NCI-H2029 treated with DMSO at 0.1 percent for 48 hours (cell line): ENCODE measurements at places on chromosomes 16 and 17.
A peak's percentile ranks its signal among the peaks of the same experiment; 100 is the strongest.

DNA sequence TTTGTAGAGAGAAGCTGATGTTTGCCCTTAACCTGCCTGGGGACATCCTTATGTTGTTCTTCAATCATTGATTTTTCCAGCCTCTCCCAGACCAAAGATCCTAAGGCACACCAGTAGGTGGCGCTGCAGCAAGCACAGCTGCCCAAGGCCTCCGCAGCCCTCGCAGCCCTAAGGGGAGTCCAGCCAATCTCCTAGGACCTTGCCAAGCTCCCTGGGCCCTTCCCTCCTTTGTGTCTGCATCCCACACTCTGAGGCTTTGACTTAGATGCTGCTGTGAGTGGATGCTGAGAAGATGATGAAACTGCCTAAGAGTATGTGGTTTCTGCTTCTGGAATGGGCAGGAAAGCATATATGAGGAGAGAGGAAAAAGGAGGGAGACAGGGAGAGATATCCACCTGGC is 47.1 kb downstream of the SPACA3 start:
- peak; percentile 37 for DNase-seq

DNA sequence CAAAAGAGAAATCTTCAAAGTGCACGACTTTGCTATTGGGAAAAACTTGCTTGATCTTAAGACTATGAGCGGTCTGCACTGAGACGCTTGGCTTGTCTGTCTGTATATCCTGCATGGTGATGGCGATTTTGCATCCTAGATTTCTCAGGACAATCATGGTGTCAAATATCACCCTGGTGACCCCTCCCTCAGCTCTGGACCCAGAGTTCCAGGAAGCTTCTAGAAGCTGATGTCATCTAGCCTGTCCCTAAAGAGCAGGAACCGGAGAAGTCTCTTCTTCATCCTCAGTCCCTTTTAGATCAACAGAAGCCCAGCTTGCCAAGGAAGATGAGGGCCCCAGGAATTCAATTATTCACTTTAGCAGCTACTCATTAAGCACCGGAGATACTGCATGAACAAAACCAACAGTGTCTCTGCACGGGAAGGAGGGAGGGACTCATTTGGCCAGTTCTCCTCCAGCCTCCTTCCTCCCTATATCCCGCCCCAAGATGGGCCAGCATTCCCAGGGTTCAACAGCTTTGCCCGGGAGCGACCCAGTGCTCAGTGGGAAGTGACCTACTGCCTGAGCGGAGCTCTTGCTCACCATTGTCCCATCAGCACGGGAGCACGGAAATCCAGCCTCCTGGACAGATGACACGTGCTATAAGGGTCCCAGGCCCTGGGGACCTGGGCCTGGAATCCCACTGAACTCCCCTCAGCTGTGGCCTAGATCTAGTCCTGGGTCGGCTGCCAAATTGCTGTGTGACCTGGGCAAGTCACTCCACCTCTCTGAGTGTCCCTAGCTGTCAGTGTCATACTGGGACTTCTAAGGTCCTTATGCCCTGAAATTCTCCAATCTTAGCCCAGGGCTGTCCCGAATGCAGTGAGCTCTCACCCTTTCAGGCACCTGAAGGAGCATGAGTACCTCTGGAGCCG is 3.8 kb downstream of the EMP2 start:
- no peak for DNase-seq

DNA sequence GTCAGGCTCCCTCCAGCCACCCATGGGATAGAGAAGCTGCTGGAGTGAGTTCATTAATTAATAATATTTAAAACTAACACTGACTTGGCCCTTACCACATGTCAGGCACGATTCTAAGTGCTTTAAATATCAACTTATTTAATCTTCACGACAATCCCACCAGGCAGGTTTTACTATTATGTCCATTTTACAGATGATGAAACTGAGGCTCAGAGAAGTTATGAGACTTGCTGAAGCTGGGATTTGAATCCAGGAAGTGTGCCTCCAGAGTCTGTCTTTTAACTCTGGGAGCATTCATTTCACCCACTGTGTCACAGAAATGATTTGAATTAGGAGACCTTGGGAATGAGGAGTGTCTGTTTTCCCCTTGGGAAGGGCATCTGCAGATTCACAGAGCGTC is 8.8 kb downstream of the SPNS3 start:
- DNase-seq: no peak

- no peak for DNase-seq
Observed at GRCh38 chr17:37110746-37111145, 162.0 kb downstream of the AATF start.

GRCh38 chr17:65604070-65604469 is 42.6 kb upstream of the AXIN2 start:
- no peak for DNase-seq

GRCh38 chr17:50626037-50626574 is 8.6 kb upstream of the ABCC3 start:
- no peak for DNase-seq

DNA sequence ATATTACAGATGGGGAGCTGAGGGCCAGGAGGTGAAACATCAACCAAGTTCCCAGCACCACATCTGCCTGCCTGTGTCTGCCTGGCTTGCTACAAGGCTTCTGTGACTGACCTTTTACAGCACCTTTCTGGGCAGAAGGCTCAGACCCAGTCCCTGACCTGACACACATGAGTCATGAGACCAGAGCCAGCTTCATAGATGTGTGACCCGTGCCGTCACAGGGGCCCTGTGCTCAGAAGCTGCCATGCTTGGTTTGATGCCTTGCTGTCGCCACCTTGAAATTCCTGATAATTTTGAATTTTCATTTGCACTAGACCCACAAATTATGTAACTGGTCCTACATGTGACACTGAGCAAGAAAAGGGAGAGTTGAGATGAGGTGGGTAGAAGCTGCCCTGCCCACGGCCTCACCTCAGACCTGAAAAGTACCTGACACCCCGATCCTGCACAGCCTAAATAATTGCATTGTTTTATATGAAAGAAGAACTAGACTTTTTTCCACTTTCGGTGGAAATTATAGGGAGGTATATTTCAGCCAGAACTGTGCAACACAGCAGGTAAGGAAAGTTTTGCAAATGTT is 13.3 kb upstream of the PECAM1 start:
- DNase-seq: no peak

- DNase-seq: no peak
Observed at GRCh38 chr16:105521-105920, 27.5 kb downstream of the MPG start.

DNA sequence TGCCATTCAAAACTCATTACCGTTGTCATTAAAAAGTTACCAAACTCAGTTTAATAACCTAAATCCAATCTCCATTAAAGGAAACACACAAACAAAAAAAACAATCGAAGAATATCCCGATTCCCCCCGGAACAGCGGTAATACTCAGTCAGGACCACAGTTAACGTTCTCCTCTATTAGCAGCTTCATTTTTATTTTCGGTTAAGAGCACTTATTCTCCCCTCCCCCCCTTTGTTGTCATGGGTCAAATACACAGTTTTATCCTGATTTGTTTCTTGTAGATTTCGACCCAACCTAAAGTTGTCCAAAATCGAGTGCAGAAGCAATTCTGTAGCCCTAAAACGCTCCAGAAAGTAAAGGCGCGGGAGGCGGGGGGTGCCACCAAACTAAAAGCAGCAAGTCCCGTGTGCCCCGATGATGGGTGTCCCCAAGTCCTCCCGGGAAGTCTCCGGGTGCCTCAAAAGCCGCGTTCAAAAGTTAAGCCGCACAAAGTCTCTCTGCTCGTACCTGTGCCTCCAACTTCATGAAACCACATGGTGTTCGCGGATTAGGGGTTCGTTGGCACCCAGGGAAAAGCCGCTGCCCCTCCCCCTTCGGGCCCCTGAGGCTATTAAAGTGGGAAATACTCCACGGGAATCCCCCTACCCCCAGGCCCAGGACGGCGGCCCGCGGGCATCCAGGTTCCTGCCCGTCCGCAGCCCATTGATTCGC is 996 bp downstream of the SUMO2 start:
- DNase-seq: no peak

DNA sequence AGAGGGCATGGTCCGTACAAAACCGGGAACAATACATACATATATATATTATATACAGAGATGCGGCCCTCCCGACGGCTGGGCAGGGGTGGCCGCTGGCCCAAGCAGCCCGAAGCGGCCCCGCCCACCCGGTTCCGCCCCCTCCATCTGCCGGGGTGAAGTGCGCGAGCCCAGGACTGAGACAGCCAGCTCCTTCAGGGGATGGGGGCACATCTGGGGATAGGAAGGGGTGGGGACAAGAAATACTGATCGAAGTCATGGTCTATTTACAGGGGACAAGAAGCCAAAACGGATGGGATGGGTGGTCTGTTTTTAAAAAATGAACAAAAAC is 3.8 kb upstream of the SAMD14 start:
- DNase-seq: no peak

GRCh38 chr16:4544473-4544872 is 5.9 kb upstream of the CDIP1 start:
- no peak for DNase-seq

GRCh38 chr17:66248285-66248684 is 19.1 kb upstream of the APOH start:
- DNase-seq: no peak

DNA sequence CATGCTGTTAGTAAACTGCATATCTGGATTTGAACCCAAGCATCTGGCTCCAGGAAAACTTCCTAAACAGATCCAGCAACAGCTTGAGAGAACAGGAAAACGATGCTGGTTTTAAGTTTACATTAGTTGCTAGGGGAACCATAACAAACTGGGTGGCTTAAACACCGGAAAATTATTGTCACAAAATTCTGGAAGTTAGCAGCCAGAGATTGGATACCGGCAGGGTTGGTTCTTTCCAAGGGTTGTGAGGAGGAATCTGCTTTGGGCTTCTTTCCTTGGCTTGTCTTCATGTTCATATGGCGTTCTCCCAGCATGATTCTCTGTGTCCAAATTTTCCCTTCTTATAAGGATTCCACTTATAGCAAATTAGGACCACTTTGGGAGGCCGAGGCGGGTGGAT is 276.9 kb upstream of the TOM1L1 start:
- DNase-seq: no peak

DNA sequence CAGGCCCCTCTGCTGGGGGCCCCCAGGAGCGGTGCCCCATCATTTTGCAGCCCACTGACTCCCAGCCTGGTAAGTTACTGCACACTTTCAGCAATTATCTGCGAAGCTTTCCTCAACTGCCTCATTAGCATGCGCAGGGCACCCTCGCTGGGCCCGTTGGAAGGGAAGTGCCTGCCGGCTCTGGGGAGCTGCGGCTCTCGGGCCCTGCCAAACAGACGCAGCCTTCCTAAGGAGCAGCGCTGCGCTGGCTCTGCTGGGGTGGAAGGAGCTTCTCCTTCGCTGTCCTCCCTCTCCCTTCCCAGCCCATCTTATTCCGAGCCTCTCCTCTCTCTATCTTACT is 71.0 kb downstream of the RBBP6 start:
- DNase-seq: no peak

DNA sequence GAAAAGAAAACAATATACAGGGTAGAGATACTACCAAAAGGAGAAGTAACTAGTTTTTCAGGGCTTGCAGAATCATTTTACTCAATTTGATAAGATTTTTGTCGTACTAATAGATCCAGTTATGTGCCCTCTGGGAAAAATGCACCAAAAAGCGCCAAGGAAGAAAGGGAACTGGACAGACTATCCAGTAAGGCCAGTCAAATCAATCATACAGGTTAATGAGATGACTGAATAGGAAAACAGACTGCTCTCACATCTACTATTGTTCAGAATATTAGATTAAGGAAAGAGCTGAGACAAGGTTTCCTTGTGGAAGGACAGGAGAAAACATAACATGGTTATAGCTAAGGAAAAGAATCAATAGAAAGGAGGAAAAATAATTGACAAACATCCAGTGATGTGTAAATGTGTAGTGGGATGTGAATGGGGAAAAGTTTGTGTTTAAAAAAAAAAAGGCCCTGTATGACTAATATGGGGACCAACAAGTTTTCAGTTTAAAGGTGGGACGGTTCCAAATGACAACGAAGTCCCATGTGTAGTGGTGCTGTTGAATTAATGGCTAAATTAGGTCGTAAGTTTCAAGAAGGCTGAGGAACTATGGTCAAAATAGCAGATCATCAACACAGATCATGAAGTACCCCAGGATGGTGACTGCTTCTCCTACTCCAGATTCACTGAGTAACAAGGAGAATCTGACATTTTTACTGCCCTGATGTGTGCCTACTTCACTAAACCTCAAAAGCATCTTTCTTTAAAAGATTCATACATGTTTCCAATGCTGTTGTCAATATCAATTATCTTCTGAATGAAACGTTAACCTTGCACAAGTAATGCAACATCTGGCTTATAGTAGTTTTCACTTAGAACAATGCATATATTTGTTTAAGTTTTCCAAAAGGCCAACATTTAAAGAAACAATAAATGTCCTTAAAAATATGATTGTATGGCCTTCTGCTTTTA is 40.7 kb downstream of the BRIP1 start:
- DNase-seq: no peak

DNA sequence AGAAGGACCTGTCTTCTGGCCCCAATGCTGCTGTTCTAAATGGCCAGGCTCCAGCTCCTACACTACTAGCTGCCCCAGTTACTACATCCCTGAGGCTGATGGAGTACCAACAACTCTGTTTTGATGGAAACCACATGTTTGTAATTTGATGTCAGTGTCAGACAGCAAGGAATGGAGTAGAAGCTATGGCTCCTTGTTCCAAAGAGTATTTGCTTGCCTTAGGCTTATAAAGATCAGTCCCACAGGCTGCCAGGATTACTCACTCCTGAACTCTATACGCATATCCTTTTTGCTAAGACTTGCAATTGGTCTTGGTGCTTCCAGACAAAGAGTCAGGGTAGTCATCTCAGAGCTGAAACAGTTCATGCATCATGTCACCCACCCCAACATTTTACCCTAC is 139.6 kb downstream of the HS3ST3A1 start:
- no peak for DNase-seq

DNA sequence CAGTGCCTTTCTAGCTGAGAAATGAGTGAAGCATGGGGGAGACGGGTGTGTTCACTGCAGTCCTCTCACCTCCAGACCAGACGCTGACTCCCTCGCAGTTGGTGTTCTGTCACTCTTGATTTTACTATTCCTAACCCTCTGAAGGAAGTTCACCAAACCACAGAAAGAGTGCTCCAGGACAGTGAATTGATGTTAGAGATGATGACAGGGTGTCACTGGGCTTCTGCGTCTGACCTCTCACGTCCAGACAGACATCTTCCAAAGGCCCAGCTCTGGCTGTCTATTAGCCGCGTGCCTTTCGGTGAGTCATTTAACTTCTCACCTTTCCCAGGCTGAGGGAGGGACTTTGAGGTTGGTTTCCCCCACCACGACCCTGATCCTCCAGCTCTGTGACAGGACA is 8.2 kb downstream of the CRAMP1 start:
- no peak for DNase-seq

- DNase-seq: no peak
Observed at GRCh38 chr17:41678411-41678906, 10.2 kb upstream of the EIF1 start.

GRCh38 chr16:14955546-14956231 is 18.4 kb downstream of the NPIPA1 start:
- no peak for DNase-seq

DNA sequence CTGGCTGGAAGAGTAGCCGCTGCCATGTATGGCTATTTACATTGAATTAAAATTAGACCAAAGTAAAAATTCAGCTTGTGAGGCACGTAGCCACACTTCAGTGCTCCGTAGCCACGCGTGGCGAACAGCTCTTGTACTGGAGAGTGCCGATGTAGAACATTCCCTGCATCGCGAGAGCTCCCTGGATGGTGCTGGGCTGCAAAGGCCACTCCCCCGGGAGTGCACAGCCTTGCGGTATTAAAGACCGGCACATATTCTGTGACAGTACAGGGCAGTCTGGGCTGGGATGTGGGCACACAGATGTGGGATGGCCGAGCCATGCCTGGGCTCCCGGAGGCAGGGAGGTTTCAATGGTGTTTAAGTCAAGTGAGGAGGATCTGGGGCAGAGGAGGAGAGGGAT is 102.2 kb downstream of the CMIP start:
- DNase-seq: no peak

GRCh38 chr16:1044460-1045309 is 27.9 kb upstream of the SSTR5 start:
- DNase-seq: no peak
